Hematopoietic multipotent progenitor cell treated with erythropoietin and hydrocortisone succinate and interleukin-3 and kit ligand, for 15 days (in vitro differentiated cells): ENCODE measurements at places on chromosomes 4 and X.
A peak's percentile ranks its signal among the peaks of the same experiment; 100 is the strongest.

DNA sequence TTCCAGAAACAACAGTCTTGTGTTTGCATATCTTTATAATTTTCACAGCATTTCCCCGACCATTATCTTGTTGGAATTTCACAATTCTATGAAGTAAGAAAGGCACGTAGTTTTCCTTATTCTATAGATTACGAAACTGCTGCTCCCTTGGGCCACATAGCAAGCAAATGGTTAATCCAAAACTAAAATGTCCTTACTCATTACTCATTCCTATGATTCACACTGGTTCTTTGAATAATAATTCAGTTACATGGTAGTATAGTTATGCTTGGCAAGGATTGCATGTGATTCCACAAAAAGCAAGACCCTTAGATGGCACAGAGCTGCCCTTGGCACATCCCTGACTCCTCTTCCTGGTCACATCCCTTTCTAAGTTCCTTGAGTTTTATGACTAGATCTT lies 51.2 kb downstream of the OR13H1 start:
- DNase-seq, result no peak

- DNase-seq, result no peak
These were observed 33.7 kb upstream of the HMX1 start for GRCh38 chr4:8905226-8905772.

- DNase-seq, result no peak
These were observed 47.8 kb upstream of the DDX53 start for GRCh38 chrX:22952010-22952409.

- DNase-seq, result no peak
These were observed 175.0 kb downstream of the APBB2 start for GRCh38 chr4:41039317-41039716.

DNA sequence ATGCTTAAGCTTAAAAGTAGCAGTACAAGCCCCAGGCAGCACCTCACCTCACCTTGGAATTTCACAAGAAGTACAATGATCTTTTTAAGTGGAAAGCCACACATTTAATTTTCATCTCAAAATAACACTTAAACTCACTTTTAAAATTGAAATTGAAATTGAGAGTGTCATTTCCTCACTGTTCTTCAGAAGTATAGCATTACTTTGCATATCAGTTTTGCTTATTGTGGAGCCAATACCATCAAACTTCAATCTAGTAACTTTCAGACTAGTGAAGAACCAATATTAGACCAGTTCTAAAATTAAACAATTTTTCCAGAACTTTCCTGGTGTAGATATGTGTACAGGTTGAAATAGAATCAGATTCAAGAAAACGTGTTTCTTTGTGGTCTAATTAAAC lies 242.4 kb downstream of the NDST4 start:
- no peak for DNase-seq

GRCh38 chr4:89823416-89823815 lies 13.5 kb downstream of the SNCA start:
- peak; percentile 29 for DNase-seq

GRCh38 chrX:152821145-152821765 lies 9.3 kb downstream of the CETN2 start:
- DNase-seq, result peak; percentile 18

DNA sequence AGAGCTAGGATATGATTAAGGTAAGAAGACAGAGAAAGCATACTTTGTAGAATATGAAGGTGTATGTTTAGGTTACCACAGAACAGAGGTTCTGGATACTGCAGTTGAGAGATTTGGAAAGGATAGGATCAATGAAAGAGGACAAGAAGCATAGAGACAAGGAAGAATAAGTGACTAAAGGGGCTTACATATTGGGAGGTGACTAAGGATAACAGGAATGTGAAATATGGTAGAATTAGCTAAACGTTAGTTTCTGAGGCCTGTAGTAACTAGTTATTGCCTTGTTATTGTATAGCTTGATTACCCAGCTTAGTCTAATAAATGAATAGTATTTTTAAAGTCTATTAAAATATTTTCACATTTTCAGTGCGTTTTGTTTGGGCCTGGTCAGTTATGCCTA lies 38.2 kb downstream of the CENPI start:
- DNase-seq, result no peak

DNA sequence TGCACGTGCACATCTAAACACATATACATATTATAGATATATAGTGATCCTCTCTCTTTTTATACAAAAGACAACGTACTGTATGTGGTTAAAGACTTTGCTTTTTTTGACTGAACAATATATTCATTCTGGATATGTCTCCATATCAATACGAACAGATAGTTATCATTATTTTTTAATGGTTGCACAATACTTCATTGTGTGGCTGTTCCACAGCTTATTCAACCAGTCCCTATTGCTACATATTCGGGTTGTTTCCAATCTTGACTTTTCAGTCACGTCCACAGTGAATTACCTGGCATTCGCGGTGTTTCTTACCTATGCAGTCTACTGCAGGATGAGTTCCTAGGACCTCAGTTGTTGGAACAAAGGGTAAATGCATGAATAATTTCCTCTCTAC lies 53.1 kb downstream of the FGFBP1 start:
- no peak for DNase-seq

- DNase-seq, result no peak
These were observed 183.1 kb upstream of the LEF1 start for GRCh38 chr4:108351791-108352190.
